Colonic mucosa (tissue), 4 donors: ENCODE measurements at places on chromosomes 5 and 9. TPM values are rescaled to one million over a fixed set of nuclear protein-coding genes. Genes with fewer than 3 reads are reported as not detected.

GRCh38 chr5:136998854-136999357, 500.2 kb downstream of the SPOCK1 start:
- no peaks in the 10 kb centered on the region for H3K4me1 ChIP-seq
- no peaks in the 10 kb centered on the region for H3K27me3 ChIP-seq
- peak; percentile 28 for DNase-seq
- H3K27ac ChIP-seq = no peak overlapping the region

GRCh38 chr9:14314424-14314928, 535 bp upstream of the NFIB start:
- DNase-seq = peak; percentile 86

DNA sequence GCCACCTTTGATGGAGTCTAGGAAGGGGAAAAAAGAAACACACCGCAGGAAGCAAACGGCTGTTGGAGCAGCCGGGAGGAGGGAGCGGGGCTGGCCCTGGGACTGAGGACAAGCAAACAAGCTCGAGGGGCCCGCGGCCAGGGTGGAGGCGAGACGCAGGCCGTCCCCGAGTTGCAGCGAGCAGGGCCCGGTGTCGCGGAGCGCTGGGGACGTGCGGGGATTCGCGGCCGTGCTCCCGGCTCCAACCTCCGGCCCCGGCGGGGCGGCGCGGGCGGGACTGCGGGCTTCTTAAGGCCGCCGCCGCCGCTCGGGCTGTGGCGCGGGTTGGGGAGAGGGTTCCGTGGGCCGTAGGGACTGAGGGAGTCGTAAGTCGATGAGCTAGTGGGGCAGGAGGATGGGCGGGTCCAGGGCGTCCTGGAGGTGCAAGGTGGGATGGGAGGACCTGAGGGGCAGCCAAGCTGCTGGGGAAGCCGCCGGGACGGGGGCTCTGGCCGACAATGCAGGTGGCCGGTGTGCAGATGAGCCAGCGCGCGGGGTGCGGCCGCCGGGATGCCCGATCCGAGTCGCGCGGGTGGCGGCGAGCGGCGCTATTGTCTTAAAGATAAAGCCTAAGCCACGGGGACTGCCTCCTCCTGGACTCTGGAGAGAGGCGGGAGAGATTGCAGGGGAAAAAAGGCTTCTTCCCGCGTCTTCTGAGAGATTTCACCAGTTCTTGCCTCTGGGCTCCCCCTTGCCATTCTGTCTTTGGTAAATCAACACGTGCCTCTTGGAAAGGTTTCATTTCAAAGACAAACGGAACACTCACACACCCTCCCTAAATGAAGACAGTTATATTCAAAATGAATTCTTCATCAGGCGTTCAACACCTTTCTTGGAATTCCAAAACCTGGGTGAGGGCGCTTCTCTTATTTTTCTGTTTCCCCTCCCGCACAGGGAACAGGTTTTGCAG, 1.6 kb upstream of the HAPLN1 start:
- no peaks in the 10 kb centered on the region for H3K4me1 ChIP-seq
- H3K36me3 ChIP-seq = no peaks in the 10 kb centered on the region
- peak overlapping the region; percentile 55 for H3K4me3 ChIP-seq
- H3K27ac ChIP-seq = peak overlapping the region; percentile 80

DNA sequence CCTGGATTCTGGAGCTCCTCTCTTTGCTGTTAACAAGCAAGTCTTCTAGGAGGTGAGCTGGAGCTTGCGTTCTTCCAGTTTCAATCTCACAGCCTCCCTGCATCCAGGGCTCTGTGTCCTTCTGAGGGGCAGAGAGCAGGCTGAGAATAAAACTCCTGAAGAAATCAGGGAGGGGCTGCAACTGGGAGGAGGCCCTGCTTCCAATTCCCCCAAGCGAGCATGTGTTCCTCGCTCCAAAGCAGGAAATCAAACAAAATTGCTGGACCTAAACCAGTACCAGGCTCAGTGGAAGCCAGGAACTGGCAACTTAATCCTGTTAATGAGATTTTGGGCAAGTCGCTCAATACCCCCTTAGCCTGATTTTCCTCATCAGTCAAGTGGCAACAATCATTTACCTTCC, 181.8 kb downstream of the ASTN2 start:
- no peak overlapping the region for H3K4me3 ChIP-seq
- H3K27ac ChIP-seq = no peak overlapping the region

- no peaks in the 10 kb centered on the region for H3K27me3 ChIP-seq
- H3K4me3 ChIP-seq = no peak overlapping the region
- DNase-seq = no peak
- H3K4me1 ChIP-seq = peaks cover 4% of the 10 kb centered on the region
- no peaks in the 10 kb centered on the region for H3K36me3 ChIP-seq
- H3K27ac ChIP-seq = no peak overlapping the region
Observed at GRCh38 chr5:111744455-111744854, 12.5 kb downstream of the NREP start.

The PCA3 gene
- not detected for total RNA-seq

The LIFR gene
- total RNA-seq = 10.3 TPM
